ENCODE measurements at places on chromosomes 7 and 10. TPM values are rescaled to one million over a fixed set of nuclear protein-coding genes. Genes with fewer than 3 reads are reported as not detected.

Gene SPACDR
- total RNA-seq = 0.92 TPM

Gene PRF1
- total RNA-seq = not detected

Gene PIP
- 0.16 TPM for total RNA-seq

Gene KCP
- total RNA-seq = 0.11 TPM

Gene CAPZA2
- total RNA-seq = 117 TPM

Gene VGF
- total RNA-seq = 20.1 TPM

Gene CYP3A4
- total RNA-seq = 0.10 TPM

Gene MYOF
- total RNA-seq = 215 TPM

Measured in A549 treated with AZD2906 at 1 μM for 4 hours (cell line).